Stimulated activated CD4-positive, alpha-beta T cell treated with anti-CD3 and anti-CD28 coated beads, Interleukin-2, amount 100 ng/mL, for 24 hours (primary cell): ENCODE measurements at places on chromosomes 7 and 10.

- DNase-seq, result no peak
Measured at GRCh38 chr7:139811066-139811465, 18.0 kb upstream of the TBXAS1 start.

DNA sequence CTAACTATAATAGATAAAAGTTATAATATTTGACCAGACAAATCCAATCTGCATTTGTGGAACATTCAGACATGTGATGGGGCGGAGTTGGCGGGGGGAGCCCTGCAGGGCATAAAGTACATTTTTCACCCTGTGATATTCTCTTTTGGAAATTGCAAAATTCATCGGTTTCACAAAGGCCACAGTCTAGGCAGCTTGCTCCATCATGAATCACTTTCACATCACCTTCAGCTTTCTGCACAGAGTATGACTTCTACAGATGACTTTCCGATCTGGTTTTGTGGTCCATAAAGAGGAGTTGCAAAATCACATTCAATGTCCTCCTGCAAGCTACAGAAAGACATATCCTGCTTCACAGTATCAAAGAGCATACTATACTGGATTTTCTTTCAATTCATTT is 51.4 kb upstream of the APBB1IP start:
- no peak for DNase-seq

DNA sequence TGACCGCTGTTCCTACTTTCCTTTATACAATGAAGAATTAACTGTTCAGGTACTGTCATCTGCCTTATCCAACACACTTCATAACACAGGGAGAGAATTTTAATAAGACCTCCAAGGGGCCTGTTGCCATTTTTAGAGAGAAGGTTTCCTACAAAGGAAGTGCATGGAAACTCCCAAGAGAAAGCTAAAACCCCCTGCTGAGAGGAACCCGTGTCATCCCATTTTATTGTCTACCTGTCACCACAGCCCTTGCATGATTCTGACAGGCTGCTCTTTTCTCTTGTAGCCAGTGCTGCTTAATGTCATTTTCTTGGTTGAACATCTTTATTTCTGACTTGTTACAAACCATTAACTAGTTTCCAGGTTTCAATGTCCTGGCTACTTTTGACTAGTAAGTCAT is 98.4 kb downstream of the SNX10 start:
- no peak for DNase-seq

DNA sequence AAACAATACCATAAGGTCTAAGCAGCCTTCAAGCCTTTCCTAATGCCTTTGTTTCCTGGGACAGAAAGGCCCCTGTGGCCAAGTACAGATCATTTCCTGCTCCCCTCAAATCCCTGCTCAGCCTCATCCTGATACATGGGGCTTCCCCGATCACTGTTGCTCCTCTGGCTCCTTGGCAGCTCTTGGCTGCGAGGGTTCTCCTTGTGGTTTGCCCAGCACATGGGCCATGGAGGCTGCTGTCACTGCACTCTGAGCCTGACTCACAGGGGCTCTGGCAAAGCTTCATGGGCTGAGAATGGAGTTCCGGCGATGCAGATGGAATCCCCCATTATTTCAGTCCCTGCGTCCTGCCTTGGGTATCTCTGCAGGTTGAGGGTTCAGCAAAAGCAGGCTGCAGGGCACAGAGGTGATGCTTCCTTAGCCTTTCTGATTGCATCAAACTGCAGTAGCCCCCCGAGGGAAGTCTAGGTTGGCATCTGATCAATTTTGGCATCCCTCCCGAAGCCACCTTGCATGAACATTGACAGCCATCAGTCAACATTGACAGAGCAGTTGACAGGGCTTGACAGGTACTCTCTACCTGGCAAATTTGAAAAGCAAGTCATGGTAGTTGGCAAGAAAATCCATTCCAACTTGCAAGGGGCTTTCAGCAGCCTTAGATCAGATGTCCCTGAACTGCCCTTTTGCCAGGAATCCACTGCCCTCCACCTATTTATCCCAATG is 168.6 kb downstream of the GFRA1 start:
- no peak for DNase-seq

GRCh38 chr10:129863201-129863663 is 100.8 kb downstream of the EBF3 start:
- no peak for DNase-seq

- DNase-seq, result no peak
Measured at GRCh38 chr10:9305018-9305655, 1250.6 kb downstream of the GATA3 start.

- DNase-seq, result no peak
Measured at GRCh38 chr10:22247636-22248035, 29.8 kb upstream of the EBLN1 start.

DNA sequence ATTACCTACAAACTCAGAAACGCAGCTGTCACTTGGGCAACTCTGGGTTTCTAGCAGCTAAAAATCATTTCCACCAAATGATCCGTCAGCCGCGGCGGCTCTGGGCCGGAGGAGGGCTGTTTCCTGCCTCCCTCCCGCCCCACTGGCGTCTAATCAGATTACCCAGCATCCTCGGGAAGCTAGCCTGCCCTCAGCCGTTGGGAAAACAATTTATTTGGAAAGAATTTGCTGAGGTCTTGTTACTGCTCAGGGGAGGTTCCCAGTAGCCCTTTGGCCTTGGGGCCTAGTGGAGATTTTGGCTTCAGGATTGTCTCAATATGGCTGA is 65.0 kb upstream of the ADGRA1 start:
- DNase-seq, result no peak

DNA sequence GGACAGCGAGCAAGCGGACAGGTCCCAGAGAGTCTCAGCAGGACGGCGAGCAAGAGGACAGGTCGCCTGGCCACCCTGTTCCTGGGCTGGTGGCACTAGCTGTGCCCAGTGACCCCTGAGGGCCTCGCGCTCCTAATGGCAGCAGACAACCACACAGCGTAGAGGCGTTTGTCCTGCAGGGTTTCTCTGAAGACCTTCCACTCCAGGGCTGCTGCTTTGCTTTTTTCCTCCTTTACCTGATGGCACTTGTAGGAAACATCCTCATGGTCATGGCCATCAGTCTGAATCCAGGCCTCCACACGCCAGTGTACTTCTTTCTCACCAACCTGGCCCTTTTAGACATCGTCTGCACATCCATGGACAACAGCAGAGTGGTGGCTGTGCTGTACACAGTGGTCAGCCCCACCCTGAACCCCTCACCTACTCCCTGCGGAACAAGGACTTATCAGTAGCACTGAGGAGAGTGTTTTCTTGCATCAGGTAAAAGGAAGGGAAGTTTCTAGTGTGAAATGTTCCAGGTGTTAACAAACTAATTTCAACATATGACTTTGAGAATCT is 27.4 kb downstream of the SCART1 start:
- no peak for DNase-seq

- DNase-seq, result no peak
Measured at GRCh38 chr7:42856605-42856987, 55.3 kb downstream of the C7orf25 start.

- DNase-seq, result no peak
Measured at GRCh38 chr10:31467791-31468535, 148.9 kb downstream of the ZEB1 start.

GRCh38 chr10:61475449-61475873 is 22.3 kb upstream of the TMEM26 start:
- DNase-seq, result no peak

DNA sequence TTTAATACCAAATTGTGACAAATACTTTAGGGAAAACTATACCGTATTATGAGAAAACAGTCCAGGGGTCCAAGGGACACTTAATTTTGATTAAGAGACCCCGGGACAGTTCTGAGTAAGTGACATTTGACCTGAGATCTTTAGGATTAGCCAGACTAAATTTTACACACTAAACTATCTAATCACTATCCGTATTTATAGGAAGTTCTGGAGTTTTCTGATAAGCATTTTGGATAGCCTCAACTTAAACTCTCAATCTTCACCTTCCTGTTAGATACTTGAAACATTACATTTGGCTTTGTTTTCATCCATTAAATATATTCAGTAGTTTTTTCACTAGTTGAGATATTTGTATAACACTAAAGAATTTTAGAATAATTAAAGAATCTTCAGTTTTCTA is 5.4 kb downstream of the PIK3CG start:
- no peak for DNase-seq

- DNase-seq, result no peak
Measured at GRCh38 chr10:78663721-78664120, 405.0 kb upstream of the ZMIZ1 start.

DNA sequence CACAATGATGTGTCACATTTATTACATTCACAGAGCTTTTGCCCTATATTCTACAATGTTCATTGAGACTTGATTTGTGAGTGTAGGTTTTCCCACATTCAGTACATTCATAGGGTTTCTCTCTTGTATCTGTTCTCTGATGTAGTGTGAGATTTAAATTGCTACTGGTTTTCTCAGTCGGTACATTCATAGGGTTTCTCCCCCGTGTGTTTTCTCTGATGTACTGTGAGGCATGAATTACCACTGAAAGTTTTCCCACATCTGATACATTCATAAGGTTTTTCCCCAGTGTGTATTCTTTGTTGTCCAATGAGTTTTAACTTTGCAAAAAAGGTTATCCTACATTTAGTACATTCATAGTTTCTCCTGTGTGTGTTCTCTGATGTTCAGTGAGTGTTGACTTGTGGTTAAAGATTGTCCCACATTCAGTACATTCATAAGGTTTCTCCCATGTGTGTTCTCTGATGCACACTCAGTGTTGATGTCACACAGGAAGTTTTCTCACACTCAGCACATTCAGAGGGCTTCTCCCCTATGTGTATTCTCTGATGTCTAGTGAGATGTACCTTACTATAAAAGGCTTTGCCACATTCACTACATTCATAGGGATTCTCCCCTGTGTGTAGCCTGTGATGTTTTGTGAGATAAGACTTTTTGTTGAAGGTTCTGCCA is 63.0 kb downstream of the ZNF248 start:
- no peak for DNase-seq

DNA sequence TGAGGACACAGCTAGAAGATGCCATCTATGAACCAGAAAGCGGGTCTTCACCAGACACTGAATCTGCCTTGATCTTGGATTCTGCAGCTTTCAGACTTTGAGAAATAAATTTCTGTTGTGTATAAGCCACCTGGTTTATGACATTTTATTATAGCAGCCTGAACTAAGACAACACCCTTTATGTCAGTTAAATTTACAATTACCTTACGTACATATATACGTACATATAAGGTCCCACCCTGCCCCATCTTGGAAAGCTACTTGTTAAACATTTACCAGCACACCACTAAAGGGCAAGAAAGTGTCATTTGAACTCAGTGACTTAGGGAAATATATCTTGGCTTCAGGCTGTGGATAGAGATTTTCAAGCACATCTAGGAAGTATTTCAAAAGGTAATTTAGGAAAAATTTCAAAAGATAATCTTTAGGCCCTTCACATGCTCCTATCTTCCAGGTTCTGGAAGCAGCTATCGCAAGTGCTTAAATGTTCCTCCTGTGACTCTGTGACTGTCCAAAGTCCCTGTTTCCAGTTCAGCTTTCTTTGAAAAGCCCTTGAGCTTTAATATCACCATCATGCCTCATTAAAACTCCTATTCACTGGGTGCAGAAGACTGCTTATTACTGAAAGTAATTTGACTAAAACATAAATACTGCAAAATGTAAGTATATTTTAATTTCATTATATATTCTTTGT is 9.6 kb upstream of the SRI start:
- no peak for DNase-seq

DNA sequence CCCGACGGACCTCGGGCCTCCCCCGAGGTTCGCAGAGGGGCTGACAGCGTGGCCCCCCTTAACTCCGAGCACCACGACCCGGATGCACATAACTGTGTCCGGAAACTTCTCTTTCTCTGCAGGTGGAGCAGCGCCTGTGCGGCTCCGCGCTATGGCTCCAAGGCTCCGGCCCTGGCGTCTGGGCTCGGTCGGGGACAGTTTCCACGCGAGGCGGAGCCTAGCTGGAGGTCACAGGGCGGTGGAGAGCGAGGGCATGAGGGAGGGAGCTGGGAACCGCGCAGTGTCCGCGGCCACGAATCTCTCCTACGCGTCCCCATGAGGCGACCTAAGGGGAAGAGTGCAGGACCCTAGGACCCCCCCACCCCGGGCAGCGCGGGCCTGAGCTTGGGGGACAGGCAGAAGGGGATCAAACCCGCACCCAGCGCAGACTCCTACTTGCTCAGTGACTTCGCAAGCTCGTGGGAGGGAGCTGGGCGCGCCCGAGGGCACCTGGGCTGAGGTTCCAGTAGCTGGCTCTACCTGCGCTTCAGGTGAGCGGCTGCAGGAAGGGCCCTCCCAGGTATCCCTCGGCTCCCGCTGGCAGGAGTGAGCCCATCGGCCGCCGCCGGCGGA is 8.6 kb upstream of the MNX1 start:
- DNase-seq, result no peak

DNA sequence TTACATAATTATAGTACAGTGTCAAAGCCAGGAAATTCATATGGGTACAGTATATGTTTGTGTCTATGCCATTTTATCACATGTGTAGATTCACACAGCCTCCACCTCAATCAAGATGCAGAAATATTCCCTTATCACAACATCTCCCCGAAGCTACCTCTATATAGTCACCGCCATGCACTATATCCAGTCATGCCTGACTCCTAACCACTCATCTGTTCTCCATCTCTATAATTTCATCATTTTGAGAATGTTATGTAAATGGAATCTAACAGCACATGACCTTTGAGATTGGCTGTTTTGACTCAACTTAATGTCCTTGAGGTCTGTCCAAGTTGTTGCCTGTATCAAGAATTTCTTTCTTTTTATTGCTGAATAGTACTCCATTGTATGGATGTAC is 22.3 kb upstream of the SLC25A13 start:
- DNase-seq, result no peak

DNA sequence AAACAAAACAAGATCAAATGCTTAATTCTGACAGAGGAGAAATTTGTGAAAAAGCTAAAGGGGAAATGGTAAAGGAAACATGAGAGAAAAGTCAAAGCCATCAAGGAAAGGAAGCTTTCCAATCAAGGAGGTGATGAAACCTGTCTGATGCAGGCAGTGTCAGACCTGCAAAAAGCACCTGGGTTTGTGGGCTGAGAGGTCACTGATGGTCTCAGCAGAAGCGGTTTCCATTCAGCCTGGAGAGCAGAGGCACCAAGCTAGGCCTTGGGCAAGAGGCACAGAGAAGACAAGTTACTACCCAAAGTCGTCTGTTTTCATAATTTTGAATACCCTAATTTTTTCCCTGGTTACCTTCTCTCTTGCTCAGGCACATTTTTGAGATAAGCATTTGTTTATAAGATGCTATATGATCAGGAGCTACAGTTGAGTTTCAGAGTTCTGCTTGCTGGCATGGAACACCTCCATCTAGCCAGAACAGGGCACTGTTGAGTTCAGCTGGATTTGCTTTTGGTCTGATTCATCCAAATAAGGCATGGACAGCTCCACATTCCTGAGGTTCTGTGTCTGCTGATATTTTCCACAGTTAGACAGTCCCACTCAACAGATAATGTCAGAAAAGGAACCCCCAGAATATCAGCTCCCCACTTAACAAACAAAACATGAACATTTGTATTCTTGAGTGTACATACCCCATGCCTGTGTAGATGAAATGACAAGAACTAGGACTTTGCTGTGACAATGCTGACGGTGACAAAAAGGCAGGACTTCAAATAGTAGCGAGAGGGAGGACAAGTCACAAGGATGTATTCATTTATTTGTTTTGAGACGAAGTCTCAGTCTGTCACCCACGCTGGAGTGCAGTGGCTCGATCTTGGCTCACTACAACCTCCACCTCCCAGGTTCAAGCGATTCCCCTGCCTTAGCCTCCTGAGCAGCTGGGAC is 4.9 kb upstream of the PPIA start:
- DNase-seq, result no peak
